ENCODE measurements at places on chromosomes 6 and 20. TPM values are rescaled to one million over a fixed set of nuclear protein-coding genes. Genes with fewer than 3 reads are reported as not detected.

THBS2 gene
- not detected for total RNA-seq

MYLIP gene
- total RNA-seq = 9.0 TPM

VARS2 gene
- total RNA-seq = 86.0 TPM

- H3K27ac ChIP-seq = no peak overlapping the region
- H3K4me1 ChIP-seq = no peaks in the 10 kb centered on the region
- peaks cover 9% of the 10 kb centered on the region for H3K36me3 ChIP-seq
- DNase-seq = no peak
- H3K27me3 ChIP-seq = no peaks in the 10 kb centered on the region
Observed at GRCh38 chr6:24536466-24536865, 41.7 kb downstream of the ALDH5A1 start.
